Coronary artery (tissue), 2 donors: ENCODE measurements at places on chromosomes 5 and 9.

DNA sequence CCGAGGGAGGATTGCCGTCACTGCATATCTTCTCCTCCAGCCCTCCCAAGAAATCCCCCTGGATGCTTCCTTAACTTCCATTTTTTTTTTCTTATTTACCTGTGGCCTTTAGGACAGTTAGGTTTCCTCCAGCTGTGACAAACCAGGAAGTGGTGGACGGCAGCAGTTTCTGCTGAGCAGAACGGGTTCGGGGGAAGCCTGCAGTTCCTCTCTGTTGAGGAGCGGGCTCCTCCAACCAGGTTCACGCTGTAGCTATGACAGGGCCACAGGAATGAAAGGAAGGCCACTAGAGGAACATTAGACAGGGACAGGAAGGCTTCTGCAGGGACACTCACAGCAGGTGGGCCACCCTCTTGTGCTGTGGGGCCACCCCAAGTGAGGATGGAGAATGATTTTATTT, 76.7 kb upstream of the SYK start:
- no peak for DNase-seq

DNA sequence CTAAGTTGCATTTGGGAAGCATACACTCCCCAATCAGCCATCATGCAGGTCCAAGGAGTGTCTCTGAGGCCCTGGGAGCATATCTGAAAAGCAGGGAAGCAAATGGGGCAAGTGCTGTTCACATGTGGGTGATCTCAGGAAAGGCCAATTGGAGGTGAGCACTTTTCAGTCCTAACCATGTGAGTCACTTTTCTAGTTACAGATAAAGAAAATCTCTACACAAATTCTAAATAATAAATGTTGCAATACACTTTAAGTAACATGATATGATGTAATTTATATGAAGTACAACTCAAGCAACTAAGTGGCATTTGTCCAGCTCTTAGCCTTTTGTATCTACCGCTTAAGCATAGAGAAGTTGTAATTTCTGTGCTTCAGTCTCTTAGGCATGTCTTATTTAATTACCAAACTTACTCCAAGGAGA, 18.4 kb downstream of the ADAMTS16 start:
- no peak for DNase-seq

- DNase-seq: no peak
Measured at GRCh38 chr5:27216367-27216950, 178.1 kb upstream of the CDH9 start.

GRCh38 chr5:96699186-96699820, 37.1 kb downstream of the CAST start:
- no peak for DNase-seq

GRCh38 chr9:99867536-99867935, 38.9 kb upstream of the STX17 start:
- DNase-seq: no peak

DNA sequence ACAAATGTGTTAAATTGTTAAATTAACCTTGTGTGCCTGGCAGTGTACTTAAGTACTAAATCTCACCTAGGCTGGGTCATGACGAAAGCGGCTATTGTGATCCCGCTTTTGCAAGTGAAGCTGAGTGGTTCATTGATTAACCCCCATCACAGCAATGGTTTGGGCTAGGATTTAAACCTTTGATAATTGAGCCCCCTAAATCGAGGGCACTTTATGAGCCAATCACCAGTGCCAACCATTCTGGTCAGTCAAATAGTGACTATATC, 22.8 kb downstream of the HNRNPK start:
- DNase-seq: no peak

- no peak for DNase-seq
Measured at GRCh38 chr9:79630521-79631403, 59.0 kb downstream of the TLE4 start.

DNA sequence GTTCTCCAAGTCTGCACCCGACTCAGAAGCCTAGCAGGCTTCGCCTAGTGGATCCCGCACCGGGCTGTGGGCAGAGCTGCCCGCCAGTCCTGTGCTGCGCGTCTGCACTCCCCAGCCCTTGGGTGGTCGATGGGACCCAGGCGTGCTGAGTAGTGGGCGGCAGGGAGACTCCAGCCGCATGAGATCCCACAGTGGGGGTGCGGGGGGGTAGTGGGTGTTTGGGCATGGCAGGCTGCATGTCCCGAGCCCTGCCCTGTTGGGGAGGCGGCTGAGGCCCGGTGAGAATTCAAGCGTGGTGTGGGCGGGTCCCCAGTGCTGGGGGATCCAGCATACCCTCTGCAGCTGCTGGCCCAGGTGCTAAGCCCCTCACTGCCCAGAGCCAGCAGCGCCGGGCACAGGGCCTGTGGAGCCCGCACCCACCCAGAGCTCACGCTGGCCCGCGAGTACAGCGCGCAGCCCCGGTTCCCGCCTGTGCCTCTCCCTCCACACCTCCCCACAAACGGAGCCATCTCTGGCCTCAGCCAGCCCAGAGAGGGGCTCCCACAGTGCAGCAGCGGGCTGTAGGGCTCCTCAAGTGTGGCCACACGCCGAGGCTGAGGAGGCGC, 53.9 kb upstream of the BNC2 start:
- DNase-seq: no peak

DNA sequence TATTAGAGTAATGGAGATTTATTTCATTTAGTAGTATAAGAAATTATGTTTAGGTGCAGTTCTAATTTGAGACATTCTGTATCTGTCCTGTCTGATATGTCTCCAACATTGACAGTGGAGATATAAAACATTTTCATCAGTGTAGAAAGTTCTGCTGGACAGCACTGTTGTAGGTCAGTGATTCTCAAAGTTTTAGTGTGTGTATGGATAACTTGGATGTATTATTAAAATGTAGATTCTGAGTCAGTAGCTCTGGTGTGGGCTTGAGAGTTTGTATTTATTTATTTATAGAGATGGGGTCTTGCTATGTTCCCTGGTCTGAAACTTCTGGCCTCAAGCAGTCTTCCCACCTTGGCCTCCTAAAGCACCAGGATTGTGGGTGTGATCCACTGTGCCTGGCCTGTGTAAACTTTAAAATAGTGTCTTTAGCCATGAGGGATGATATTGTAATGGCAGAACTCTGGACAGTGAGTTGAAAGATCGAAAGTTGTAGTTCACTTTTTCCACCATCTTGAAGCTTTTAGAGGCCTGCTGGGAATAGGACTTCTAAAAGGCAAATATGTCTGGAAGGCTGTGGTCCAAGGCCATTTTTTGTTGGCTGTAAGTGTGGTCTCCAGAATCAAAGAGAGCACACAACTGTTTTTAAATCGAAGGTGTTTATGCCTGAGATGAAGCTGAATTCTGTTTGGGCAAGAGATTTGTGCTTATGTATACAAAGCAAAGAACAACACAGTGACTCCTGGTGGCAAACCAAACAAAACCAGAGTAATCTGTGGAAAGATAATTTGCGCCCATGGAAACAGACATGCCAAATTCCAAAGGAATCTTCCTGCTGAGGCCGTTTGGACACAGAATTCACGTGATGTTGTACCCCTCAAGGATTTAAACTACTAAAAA, 12.4 kb downstream of the UBAP1 start:
- DNase-seq: no peak

GRCh38 chr9:69963803-69964202, 79.8 kb upstream of the MAMDC2 start:
- no peak for DNase-seq

DNA sequence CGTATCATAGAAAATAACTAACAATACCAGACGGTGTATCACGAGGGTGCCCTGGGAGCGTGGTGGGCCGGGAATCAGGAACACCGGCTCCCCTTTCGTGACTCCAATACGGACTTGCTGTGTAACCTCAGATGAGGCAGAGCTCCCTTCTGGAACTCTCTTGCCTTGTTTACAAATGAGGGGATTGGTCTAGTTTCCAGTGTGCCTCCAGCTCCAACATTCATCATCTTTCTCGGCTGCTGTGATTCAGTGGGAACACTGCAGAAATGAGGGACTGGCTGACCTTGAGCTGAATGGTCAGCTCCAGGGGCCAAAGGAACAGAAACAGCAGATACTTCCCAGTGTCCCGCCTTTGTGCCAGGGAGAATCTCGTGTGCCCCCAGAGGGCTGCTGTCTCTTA, 22.6 kb upstream of the TGFBI start:
- DNase-seq: no peak

DNA sequence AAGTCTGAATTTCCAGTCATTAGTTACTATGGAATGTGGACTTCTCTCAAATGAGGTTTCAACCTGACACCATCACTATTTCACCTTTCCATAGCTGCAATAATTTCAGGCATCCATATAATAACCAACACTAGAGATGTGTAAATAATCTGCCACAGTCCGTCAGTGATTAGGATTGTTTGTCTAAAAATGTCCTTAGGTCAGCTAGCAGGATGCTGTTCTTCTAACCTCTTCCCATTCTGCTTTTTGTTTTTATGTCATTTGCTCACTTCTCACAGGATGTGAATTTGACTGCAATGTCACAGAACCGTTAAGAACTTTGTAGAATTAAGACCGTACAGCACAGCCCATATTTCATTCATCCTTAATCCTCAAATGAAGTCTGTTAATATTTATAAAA, 166.4 kb upstream of the RASA1 start:
- no peak for DNase-seq

- DNase-seq: no peak
Measured at GRCh38 chr5:35009019-35009418, 38.7 kb downstream of the AGXT2 start.

DNA sequence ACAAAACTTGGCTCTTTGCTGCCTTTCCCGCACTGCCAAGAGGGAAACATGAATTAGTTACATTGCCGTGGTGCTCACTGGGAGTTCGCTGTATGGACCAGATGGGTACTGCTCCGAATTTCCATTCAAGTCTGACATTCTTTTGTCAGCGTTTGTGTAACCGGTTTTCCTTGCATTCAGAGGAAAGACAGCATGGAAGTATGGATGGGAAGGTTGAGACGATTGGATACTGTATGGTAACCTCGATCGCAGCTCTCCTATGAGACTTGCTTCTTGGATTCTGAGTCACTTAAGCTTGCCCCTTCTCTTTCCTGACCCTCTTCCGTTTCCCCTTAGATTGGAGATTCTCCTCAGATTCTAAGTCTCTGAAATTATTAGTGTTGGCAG, 625 bp upstream of the UBLCP1 start:
- DNase-seq: no peak

- no peak for DNase-seq
Measured at GRCh38 chr5:72811849-72812248, 4.6 kb upstream of the TNPO1 start.

DNA sequence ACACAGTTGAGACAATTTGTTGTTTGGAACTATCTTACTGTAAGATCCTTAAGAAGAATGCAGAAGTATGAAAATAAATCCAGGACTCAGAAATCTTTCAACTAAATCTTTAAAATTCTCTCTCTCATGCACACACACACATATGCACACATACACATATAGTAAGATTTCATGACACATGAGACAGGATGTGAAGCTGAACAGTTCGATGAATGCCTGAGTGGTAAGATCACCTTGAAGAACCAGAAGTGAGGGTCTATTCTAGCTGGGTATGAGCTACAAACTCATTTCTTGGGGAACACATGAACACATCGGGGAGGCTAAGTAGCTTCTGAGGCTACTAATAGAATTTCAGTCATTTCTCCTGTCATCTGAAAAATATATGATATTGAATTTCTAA, 153.6 kb downstream of the TMC1 start:
- no peak for DNase-seq

DNA sequence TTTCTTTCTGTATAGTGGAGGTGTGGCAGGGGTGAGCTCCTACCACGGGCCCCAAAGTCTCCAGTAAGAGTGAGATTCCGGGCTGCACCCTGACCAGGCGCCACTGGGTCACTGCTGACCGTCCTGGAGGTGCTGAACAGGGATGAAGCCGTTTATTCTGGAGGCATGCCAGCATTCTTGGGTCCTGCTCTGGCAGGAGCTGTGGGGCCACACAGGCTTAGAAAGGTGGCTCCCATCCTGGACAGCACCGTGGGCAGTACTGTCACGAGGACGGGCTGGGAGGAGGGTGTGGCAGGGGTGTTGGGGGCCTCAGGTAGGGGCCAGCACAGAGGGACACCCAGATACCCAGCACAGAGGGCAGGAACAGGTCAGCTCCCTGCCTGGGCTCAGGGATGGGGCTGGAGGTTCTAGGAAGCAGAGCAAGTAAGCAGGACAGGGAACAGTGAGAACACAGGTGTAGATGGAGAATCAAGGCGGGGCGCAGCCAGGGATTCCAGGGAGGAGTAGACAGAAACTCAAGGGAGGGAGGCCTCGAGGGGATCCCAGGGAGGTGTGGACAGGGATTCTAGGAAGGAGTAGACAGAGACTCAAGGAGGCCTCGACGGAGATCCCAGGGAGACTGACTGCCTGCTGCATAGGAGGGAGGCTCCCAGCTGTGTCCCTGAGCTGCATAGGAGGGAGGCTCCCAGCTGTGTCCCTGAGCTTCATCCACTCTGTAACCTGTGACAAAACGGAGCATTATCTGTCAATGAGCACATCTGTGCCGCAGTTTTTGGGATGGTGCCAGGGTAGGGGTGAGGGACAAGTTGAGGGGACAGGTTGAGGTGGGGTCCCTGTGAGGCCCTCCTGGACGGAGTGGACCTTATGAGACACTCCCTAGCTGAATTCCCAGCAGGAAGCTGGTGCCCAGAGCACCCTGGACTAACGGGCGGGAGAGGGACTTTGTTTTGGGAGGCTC, 1.1 kb upstream of the PLEKHG4B start:
- DNase-seq: peak; percentile 64

- no peak for DNase-seq
Measured at GRCh38 chr5:177983763-177984583, 12.1 kb downstream of the PROP1 start.

DNA sequence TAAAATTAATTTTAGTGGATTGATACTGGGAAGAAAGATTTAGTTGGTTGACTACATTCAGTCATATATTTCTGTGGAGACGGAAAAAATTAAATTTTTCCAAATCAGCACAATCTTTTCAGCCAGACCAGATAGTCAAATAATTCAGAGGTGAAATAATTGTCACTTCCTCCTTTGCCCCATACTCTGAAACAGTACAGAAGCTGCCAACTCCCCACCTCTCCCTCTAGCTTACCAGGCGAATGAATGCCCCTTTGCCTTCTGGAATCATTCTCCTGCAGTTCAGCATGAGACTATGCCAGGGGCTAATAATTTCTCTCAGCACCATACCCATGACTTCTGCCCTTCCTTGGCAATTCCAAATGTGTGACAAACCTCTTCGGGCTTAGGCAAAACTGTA, 43.5 kb downstream of the EBF1 start:
- no peak for DNase-seq

- no peak for DNase-seq
Measured at GRCh38 chr9:68462105-68462775, 78.4 kb downstream of the TMEM252 start.

GRCh38 chr5:12013351-12013750, 109.1 kb upstream of the CTNND2 start:
- no peak for DNase-seq

GRCh38 chr9:110837401-110838005, 168.9 kb downstream of the MUSK start:
- DNase-seq: no peak
